Fibroblast of villous mesenchyme (primary cell): ENCODE measurements at places on chromosomes 6 and 20.

DNA sequence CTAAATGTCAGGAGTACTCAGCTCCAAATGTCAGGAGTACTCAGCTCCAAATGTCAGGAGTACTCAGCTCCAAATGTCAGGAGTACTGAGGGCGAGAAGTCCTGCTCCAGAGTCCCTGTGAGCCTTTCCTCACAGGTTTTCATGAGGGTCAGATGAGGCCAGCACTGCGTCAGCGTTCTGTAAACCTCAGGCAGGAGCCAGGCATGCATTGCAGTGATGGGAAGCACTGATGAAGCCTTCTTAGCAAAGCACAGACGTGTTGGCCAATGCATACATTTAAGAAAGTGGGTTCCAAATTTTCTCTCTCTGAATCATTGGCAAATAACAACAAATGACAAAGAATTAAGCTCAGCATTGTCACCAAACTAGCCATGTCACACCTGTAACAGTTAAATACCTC lies 254.9 kb downstream of the ZNF217 start:
- DNase-seq, result no peak

- DNase-seq, result no peak
Measured at GRCh38 chr20:35478804-35479472, 23.5 kb downstream of the CEP250 start.

- no peak for DNase-seq
Measured at GRCh38 chr6:20467437-20467836, 65.8 kb downstream of the E2F3 start.

DNA sequence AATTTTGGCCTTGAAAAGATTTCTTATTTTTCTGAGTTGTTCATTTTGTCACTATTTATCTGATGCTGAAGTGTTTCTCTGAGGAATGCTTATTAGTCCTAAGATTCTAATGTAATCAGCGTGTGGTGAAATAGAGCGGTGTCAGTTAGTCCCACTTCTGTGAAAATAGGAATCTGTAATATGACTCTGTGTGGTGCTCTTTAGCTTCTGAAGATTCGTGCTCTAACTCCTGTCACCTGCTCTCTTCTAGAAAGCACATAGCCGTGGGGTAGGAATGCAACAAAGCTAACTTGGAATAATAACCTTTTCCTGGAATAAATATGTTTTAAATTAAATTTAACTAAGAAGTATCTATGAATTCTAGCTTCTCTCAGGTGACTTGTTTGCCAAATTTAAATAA lies 90.4 kb downstream of the BCKDHB start:
- no peak for DNase-seq

GRCh38 chr20:37392441-37393195 lies 46.7 kb downstream of the SRC start:
- DNase-seq, result no peak

DNA sequence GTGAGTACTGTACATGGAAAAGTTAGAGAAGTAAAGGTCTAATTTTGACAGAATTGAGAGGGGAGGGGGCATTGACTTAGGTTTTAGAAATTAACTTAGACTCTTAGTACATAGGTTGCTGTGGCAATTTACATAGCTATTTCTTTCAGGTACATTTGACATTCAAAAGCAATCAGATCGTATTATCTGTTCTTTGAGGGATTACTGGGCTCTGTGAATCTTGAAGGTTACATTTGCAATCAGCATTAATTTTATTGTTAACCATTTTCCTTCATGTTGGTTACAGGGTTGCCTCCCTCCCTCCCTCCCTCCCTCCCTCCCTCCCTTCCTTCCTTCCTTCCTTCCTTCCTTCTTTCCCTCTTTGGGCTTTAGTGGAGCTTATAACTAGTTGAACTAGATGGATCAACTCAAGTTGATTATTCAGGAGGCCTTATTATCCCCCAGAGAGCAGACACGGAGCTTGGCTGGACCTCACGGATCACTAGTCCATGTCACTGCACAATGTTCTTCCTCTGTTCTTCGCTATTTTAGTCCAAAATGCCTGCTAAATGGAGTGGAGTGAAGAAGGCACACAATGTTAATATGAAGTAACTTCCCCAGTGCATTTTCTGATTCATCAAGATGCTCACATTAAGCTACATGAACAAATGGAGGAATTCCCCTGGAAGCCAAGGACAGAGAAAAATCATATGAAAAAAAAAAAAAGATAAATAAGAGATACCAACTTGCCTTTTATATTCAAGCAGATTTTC lies 87.8 kb downstream of the PLCB4 start:
- no peak for DNase-seq

GRCh38 chr20:56382696-56383095 lies 9.3 kb downstream of the AURKA start:
- no peak for DNase-seq

GRCh38 chr6:112348334-112348874 lies 1.3 kb downstream of the RFPL4B start:
- DNase-seq, result no peak

DNA sequence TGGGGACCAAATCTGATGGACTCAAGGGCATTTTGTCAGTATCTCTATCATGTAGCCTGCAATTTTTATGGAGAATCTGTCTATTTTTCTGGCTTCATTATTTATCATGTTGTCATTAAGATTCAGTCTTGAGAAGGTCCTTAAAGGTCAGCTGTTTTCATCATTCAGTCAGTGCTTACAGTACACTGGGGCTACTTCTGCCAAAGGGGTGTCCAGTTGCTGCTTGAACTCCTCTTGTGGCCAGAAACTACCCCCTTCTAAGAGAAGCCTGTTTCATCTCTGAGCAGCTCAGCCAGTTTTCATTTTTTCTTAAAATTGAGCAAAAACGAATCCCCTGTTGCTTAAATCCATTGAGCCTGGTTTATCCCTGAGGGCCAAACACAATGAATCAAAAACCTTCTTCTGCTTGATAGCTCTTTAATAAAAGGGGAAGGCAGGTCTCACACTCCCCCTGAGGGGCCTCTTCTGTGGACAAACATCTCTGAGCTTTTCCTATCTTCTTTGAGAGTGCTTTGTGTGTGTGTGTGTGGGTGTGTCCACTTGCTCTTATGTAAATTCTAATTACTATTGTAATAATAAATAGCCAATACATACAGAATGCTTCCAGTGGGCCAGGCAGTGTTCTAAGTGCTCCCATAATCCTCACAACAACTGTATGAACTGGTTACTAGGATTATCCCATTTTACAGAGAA lies 172.2 kb downstream of the PLCB1 start:
- DNase-seq, result no peak

- no peak for DNase-seq
Measured at GRCh38 chr6:13398069-13398381, 69.7 kb upstream of the TBC1D7 start.

GRCh38 chr6:168516944-168517741 lies 76.2 kb downstream of the SMOC2 start:
- no peak for DNase-seq

DNA sequence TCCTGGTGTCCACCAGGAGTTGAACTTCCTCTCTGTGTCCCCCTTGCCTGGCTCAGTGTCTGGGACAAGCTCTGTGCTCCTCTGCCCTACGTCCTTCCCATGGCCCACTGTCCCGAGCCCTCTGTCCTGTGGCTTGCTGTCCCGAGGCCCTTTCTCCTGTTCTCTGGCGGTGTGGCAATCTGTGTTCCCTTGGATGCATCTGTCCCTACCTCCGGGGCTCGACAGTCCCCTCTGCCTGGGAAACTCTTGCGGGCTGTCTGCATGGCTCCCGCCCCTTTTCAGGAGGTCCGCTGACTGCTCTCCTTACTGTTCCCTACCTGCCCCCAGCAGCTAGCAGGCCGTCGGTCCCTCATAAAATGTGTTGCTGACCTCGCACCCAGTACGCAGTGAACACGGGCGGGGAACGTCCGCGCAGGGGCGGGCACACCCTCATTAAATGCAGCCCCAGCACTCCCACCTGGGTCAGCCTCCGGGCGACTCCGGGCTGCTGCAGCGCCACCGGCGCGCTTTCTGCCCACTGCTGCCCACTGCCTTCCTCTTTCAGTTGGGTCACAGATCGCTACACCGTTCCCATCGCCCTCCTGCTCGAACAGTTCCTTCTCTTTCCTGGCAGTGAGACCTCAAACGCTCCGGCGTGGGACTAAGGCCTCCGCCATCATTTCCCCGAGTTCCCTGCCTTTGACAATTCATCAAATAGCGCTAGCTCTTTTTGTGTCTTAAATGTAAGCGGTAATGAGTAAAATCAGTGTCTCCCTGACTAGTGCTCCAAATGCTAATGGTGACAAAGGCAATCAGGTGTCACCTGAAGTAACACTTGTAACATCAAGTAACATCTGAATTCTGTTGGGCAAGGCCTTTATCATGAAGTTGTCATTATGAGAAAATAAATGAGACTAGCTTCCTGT lies 60.5 kb downstream of the RSPH3 start:
- no peak for DNase-seq

DNA sequence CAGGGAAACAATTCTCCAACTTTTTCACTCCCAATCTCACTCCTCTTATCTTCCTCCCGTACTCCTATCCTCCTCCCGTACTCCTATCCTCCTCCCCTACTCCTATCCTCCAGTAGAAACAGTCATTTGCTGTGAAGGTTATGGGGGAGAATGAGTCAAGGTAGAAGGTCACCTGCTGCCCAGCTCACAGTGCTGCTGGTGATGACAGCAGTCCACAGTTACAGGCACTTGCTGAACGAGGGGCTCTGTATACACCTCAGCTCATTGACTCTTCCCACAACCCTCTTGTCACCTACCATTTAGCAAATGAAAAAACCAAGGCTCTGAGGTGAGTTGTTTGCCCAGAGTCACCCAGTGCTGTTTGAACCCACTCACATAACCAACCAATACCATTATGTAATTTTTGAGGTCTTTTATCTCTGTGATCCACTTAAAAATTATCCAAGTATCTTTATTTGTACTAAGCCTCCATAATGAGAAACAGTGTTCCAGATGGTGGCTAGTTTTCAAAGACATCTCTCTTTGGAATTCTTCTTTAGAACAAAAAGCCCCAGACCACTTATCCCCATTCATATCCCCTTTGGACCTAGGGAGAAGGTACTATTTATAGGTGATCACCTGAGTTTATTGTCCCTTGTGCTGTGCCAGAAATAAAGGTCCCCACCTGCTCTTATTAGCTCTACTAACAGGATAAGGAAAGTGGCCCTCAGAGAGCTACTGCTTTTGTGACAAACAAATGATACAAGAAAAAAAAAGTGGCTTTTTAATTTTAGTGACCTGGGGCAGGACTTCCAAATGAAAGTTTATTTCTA lies 53.2 kb downstream of the PTPN1 start:
- no peak for DNase-seq

- no peak for DNase-seq
Measured at GRCh38 chr6:123994168-123994567, 190.5 kb downstream of the NKAIN2 start.

DNA sequence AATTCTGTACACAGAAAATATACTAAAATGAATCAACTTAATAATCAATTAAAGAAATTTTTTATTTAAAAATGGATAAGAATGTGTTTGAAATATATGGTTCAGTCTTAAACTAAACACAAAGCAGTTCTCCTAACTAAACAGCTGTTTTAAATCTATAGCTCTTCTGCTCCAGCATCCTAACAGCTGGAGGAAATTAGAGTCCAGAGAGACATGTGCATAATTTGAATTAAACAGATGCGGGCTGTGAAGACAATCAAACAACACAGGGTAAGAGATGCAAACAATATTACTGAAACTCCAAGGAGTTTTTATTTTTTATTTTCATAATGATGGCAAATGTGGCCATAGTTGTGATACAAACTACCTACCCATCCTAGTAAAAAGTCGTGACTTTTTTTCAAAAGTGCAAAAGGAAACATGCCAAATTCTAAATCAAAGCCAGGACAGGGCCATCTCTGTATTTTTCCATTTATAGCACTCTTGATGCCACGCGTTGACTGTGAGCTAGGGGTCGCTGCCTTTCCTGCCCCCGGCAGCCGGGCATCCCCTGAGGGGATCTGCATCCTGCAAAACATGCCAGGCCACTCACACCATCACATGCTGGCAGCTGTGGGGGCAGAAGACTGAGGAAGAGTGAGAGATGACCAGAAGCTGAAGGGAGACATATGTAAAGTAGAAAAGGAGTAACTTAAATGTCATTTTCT lies 310.6 kb downstream of the PRKN start:
- DNase-seq, result no peak

DNA sequence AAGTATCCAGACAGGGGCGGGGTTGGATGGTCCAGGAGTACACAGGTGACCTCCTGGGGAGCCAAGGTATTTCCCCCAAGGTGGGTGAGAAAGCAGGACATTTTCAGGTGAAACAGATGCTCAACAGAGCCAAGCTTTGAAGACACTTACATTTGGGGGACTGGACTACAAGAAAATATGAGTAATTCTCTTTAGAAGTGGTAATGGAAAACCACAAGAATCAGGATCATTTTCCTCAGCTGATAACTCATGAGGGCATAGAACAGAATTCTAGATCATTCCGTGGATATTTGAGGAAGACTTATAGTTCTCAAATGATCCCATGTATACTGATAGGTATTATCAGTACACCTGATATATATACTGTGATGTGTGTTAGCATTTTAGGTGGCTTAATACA lies 89.9 kb downstream of the UST start:
- DNase-seq, result no peak

GRCh38 chr6:49806145-49806544 lies 19.1 kb upstream of the PGK2 start:
- no peak for DNase-seq

DNA sequence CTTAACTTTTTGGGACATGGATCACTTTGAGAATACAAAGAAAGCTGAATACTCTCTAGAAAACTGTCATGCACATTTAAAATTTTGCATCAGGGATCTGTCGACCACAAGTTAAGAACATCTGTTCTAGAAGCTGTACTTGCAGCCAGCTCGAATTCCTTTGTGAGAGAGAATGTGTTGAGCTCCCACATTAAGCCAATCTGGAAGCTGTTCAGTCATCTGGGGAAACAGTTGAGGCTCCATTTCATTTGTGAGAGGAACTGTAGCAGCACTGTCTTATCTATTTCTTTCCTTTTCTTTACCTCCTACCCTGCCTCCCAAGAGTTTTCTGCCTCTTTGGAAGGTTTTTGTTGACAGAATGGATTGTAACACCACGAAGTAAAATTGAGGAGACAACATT lies 50.8 kb downstream of the KAT14 start:
- peak; percentile 43 for DNase-seq

DNA sequence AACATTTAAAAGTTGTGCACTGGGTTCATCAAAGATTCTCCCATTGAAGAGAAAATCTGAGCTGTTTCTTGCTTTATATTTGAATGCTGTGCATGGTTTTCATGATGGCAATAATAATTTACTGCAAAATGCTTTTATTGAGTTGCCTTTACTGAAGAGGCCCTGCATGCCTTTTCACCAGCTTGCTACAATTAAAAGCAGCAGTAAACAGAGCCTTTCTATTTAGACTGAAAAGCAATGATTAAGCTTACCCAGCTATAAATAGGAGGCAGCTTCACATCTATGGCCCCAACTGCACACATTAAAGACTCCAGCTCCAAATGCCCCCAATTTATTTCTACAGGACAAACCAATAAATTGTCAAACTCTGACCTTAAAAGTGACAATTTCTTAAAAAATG lies 70.3 kb downstream of the ANKEF1 start:
- no peak for DNase-seq
